WERI-Rb-1 (cell line): ENCODE measurements at places on chromosomes 7 and 10.

- no peak for DNase-seq
Observed at GRCh38 chr7:150465414-150465813, 15.0 kb downstream of the GIMAP8 start.

- DNase-seq = peak; percentile 29
Observed at GRCh38 chr7:107138696-107139420, 29.9 kb upstream of the HBP1 start.

- DNase-seq = no peak
Observed at GRCh38 chr10:132842397-132842796, 56.5 kb upstream of the NKX6-2 start.

DNA sequence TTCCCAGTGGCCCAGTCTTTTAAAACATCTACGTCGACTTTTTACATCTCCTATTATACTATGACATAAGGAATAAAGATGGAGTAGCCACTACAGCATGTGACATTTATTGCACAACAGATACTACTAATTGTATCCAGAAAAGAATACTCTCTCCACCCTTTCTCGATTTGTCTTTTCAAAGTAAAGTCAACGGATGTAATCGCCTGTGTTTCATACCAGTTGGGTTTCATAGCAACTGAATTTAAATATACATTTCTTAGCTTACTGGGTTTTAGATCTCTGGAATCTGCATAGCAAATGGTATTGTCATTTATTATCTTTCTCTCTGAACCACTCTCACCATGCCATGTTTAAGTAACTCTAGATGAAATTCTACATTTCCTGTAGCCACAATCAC is 86.4 kb upstream of the TRIL start:
- DNase-seq = no peak

GRCh38 chr7:44097064-44097932 is 6.8 kb upstream of the AEBP1 start:
- no peak for DNase-seq

DNA sequence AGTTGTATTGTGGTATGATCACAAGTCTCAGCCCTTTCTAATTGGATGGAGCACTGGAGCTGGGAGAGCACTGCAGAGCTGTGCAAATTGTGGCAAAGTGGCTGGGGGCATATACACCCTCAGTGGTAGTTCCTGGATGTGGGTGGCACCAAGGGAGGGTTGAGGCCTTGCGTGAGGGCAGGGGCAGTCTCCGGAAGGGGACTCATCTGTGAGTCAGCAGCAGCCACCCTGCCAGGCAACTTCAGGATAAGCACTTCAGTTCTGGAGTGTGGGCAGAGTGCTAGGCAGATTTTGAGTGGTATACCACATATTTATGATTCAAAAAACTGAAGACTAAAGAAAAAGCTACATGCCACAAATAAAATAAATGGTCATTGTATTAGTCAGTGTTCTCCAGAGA is 210.5 kb downstream of the ETV1 start:
- DNase-seq = no peak

DNA sequence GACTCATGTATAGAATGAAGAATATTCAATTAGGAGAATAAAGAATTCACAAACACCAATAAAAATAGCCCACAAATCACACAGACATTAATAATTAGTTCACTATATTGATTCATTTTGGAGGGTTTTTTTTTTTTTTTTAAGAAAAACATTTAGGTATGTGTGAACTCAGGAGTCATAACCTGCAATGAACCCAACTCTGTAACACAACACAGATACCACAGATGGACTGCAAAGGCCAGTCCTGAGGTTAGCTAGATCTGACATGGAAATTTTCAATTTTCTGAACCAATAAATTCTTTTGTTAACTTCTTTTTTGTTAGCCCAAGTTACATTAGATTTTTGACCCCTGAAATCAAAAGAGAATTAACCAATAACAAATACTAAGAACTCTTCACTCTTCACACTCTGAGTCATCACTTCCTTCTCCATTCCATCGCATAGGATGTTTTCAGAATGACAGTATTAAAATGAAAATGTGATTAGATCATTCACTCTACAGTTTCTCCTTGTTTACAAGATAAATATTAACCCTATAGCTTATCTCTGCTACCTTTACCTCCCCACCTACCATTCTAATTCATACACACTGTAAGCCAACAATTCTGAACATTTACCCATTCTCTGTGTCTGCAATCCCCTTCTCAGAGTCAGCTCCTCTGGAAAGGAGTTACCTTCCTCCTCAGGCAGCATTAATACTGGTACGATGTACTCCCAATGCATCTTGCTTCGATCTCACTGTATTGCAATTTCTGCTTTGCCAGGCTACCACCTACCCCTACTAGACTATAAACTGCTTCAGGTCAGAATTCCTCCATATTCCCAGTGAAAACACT is 141.5 kb downstream of the LRRN3 start:
- DNase-seq = no peak

GRCh38 chr10:122363311-122363710 is 11.2 kb upstream of the PLEKHA1 start:
- DNase-seq = no peak

- DNase-seq = no peak
Observed at GRCh38 chr7:74141705-74142104, 32.5 kb upstream of the EIF4H start.

DNA sequence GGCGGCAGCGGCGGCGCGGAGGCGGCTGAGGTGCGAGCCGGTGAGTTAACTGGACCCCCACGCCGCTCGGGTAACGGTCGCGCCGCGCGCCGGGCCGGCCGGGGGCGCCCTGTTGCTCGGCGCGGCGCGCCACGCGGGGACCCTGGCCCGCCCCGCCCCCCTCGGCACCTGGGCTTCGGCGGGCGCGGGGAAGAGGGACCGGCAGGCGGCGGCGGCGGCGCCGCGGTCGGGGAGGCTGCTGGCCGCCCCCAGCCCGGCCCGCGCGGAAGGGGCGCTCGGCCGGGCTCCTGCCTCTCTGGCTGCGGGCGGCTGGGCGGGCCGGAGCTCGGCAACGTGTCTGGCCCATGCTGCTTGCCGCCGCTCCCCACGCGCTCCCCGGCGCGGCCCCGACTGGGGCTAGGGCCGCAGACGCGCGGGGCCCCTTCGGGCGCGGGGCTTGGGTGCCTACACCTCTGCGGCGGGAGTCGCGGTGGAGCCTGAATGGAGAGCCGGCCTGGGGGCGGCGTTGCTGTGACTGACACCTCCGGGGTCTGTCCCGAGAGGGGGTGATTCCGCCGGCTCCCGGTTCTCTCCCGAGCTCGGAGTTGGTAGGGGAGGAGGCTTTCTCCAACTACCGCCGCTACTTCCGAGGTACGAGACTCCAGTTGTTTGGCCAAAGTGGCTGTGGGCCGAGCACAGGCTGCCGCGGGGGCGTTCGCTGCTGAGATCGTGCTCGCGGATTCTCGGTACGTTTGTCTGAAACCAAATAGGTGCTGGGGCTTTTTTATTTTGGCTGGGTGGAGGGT is 494 bp downstream of the PALS2 start:
- DNase-seq = peak; percentile 51

DNA sequence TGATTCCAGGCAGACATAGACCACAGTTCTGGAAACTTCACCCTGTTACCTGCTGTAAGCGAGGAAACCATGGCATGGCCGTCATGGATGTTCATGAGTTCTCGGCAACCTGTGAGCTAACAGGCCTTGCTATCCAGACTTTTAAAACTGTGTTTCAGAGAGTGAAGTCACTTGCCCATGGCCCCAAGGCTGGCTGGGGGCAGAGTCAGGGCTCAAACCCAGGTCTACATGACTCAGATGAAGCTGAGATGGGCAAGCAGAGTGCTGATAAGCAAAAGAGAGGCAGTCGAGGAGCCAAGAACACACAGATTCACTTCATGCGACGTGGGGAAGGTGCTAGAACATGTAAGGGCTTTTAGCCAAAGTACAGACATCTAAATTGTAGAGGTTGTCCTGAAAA is 31.5 kb downstream of the C10orf53 start:
- no peak for DNase-seq

- no peak for DNase-seq
Observed at GRCh38 chr10:106341356-106341755, 823.1 kb downstream of the SORCS1 start.

GRCh38 chr7:109964780-109965179 is 1126.1 kb upstream of the LRRN3 start:
- no peak for DNase-seq

DNA sequence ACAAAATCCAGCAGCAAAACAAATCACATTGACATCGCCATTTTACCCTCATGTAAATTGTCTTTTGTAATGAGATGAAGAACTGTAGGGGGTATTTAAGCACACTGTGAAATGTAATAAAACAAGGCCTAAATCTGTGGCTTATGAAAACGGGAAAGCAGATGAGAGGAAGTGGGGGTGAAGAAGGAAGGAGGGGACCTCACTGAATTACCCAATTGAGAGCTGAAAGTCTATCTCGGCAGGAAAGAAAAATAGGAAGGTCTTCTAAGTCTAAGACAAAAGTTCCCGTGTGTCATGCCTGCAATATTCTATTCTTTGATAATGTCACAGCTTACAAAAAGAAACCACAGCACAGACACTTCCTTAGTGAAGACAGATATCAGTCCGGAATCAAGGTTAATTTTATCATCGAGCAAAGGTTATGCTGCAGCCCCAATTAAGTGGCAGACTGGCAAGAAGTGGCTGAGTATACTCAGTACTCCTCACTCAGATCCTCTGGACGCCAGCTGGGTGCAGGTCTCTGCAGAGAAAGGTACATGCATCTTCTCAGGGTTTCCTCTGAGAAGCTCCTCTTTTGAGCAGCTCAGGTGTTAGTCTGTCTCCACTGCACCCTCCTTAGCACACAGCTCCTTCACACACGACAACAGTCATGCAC is 239.7 kb downstream of the FANK1 start:
- DNase-seq = no peak

DNA sequence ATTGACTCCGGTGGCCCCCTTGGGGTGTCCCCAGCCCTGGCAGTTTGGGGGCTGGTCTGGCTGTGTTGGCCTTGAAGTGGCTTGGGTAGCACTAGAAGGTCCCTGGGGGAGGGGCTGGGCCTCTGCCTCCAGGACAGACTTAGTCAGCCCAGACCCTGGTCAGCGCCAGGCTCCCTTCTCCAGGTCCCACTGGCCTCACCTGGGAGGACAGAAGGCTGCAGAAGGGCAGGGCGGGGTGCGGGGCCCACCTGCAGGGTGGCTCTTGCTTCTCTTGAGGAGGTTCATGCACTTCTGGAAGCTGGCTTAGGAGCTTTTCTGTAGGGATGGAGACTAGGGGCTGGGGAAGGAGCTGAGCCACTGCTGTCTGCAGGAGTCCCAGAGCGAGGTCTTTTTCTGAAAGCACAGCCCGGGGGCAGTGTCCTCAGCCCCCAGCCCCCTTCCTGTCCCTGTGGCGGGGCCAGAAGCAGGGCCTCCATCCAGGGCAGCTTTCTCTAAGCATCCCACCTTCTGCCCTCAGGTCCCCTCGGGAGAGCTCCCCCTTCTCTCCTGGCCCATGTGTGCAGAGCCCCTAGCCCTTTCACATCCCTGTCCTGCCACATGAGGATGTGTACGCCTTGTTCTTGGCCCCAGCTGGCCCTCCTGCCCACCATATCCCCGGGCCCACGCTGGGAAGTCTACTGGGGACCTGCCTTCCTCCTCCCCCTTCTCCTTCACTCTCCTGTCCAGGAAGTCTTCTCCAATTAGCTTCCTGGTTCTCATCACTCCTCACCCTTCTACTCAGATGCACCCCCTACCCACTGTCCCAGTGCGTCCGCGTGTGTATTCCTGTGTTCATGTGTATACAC is 11.0 kb downstream of the TBATA start:
- no peak for DNase-seq

DNA sequence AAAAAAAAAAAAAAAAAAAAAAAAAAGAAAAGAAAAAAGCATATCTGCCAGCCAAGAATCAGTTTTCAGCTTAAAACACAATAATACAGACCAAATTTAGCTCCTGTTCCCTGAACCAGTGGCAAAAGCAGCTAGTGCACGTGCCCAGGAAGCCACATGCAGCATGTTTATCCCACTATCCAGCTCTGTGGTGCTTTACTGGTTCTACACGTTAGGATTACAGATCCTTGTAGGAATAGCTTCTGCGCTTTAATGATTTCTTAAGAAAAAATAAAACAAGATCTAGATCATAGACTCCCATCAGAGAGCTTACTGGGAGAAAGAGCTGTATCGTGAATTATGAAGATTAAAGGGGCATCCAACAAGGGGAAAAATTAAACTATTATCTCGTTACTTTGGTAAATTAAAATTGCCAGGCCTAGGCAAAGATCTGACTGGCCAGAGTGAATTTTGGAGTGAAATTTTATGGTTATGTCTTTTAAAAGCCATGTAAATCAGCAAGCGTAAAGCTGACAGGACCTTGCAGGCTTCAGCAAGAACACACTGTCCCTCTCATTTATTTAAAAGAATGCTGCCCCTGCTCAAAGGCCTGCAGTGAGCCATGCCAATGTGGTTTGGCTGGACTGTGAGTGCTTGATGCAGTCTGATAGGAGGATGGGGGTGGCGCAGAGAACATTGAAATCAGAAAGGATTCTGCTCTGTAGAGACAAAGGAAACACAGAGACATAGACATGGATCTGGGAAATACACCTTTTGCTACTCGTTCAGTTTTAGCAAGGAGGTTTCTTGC is 177.3 kb upstream of the PHYHIPL start:
- no peak for DNase-seq

DNA sequence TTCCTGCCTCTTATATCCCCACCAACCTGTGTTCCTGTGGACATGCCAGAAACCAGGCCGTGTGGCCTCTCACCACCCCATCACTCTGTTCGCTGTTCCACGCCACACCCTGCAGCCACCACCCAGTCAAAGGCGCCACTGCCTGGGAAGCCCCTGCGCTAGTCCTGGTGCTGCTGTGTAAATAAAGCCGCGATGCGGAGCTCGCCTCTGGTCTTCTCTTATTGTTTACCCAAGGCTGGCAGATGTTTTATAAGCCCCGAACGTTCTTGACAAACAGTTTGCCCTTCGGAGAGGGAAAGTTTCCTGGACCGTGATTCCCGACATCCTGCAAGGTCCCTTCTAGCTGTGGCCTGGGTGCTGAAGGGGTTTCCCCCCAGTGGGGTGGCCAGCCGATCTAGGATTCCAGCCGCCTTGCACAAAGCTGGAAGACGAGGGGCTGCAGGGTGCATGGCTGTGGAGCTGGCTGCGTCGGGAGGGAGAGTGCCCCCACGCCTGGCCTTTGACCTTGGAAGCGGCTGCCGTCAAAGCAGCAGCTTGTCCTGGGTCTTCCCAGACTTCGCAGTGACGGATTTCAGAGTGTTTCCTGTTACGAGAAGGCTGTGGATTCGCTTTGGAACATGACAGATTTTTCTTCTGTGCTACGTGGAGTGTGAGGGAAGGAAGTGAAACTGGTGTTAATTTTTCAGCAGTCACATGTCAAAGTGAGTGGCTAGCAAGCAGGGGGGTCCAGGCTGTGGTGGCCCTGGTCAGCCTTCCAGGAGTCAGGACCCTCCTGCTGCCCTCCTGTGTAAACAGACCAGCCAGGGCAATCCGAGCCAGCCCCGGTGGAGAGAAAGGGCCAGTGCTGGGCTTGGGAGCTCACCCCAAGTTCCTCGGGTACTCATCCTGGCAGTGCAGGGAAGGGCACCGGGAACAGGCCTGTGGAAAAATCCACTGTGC is 61.6 kb downstream of the LHPP start:
- DNase-seq = no peak

DNA sequence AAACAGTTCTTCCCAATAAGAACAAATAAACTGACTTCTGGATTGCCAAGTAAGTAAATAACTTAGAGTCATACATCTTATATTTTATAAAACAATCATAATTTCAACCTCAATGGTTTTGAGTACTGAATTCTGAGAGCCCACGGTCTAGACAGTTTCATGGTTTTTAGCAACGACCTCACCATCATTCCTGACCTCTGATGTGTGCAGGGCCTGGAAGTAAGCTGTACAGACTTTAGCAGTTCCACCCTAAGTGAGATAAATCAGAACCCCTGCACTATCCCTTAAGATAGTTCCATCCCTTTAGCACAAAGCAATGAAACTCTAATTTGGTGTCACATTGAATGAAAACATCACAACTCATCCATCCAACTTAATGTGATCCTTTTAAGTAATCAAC is 86.0 kb downstream of the NEBL start:
- DNase-seq = no peak

GRCh38 chr7:105613611-105614330 is 32.5 kb upstream of the EFCAB10 start:
- no peak for DNase-seq
